ENCODE measurements at places on chromosomes 12 and 14.

DNA sequence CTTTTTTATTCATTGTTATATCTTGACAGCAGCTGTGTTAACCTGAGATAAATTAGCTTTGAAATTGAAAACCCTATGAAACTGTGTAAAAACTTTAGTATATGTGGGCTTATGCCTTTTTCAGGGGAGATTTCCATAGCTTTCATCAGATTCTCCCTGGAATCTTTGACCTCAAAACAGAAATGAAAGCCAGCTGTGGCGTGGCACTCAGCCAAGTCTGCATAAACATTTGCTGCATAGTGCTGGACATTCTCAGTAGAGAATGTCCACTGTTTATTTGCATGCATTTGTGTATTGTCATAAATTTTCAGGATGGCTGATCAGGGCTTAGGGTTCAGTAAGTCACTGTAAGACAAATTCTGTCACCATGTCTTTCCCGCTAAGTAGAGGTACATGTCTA lies 115.3 kb upstream of the NAP1L1 start:
- DNase-seq: peak; percentile 70

- no peak for DNase-seq
These were observed 129.1 kb upstream of the TBX3 start for GRCh38 chr12:114812858-114813761.

GRCh38 chr12:84704856-84705255 lies 207.7 kb downstream of the SLC6A15 start:
- no peak for DNase-seq

DNA sequence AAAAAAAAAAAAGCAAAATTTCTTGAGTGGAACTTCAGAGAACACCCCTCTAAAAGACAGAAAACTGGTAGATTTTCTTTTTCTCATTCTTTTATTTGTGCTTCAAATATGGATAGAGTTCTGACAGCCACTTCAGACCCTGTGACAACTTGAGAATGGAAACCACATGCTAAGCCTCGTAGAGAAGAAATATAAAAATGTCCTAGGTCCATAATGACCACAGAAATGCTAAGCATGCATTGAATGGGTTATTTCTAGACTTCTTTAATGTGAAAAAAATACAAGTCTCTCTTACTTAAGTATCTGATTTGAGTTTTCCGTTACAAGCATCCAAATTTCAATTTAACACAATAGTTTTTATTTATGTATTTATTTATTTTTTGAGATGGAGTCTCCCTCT lies 28.3 kb upstream of the DIO2 start:
- DNase-seq: no peak

DNA sequence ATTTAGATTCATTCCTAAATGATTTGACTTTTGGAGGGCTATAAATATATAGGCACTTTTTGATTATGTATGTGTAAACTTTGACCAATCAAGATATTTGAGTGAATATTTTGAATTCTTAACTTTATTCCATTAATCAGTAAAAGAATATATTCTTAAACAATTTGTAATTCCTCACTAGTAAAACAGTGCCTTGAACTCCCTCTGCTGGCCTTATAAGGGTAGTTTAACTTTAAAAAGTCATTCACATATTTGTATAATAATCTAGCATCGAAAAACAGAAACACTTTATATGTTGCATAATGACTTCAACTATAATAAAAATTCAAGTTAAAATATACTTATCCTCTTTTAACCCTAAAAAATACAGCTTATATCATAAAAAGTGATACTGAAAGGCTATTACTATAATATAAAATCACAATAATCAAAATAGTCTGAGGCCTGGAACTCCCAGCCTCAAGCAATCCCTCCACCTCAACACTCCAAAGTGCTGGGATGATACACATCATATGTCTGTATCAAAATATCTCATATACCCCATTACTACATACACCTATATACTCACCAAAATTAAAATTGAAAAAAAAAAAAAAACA lies 31.2 kb downstream of the CCDC59 start:
- DNase-seq: no peak

DNA sequence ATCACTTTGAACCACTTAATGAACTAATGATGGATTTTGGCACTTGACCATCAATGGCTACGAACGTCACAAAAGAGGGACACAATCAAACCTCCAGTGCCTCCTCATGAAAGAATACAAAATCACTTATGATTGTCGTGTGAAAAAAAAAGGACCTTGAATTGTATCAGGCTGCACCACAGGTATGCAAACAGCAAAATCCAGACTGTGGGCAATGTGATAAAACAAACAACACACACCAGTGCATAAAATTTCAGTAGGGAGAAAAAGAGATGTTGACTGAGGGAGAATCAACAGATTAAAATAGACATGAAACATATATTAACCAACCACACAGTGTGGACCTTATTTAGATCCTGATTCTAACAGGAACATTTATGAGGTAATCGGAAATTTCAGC lies 2.6 kb downstream of the TSPAN8 start:
- DNase-seq: no peak

GRCh38 chr14:68018598-68018997 lies 199.0 kb downstream of the RAD51B start:
- DNase-seq: no peak

DNA sequence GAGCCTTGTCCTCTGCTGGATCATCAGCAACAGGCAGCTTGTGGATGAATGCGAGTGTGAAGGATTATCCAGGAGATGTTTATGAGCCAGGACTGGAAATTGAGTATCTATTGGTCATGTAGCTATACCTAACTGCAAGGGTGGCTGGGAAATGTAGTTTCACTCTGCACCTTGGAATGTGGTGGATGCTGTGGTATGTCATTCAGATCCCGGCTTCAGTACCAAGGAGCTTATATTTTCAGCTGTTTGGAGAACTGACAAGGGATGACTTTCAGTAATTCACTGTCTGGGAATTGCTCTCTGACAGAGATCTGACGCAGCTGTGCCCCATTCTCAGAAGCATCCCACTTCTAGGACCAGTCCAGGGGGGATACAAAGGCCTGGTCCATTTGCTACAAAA lies 792.3 kb upstream of the NOVA1 start:
- DNase-seq: no peak

- DNase-seq: no peak
These were observed 231.8 kb upstream of the AMIGO2 start for GRCh38 chr12:47311568-47311967.

DNA sequence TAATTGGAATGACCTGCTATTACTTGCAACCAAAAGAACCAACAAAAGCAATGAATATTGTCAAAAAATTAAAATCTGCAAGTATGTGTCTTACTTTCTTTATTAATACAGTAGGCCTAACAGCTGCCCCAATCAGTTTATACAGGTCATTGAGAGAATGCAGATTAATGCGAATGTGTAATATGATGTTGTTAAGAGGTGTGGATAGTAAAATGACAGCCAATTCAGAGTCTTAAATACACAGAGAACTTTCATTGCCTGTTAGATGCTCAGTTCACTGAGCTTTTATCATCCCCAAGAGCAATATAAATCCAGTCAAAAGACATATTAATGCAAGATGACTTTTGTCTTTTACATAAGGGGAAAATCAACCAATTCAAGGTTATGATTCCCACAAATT lies 58.7 kb downstream of the STXBP6 start:
- no peak for DNase-seq

DNA sequence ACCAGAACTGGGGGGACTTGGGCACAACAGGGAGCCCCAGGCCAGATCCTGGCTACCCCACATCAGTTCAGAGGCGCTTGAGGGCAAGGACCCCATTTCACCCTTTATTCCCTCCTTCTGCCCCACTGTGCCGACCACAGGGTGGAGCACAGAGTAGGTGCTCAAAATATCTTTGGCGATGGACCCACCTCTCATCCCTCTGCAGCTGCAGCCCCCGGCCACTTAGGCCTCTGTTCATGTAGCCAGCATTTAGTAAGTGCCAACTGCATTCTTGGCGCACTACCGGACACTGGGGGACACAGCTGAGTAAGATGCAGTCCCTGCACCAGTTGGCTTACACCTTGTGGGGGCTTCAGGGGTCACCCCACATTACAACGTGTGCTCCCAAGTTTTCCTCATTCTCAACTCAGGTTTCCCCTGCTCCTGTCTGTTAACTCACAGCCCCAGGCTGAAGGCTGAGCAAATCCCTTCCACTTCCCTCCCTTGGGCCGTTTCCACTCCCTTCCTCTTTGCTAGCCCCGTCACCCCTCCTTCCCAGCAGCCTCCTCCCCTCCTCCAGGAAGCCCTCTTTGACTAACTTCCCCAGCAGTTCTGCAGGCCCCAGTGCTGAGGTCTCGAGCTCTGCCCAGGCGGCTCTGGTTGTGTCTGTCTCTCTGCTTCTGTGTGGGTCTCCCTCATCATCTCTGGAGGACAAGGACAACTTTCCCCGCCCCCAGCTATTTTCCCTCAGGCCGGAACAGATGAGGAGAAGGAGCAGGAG lies 26.5 kb downstream of the KRT80 start:
- DNase-seq: no peak

- no peak for DNase-seq
These were observed 57.6 kb upstream of the GALNT9 start for GRCh38 chr12:132386926-132387497.

DNA sequence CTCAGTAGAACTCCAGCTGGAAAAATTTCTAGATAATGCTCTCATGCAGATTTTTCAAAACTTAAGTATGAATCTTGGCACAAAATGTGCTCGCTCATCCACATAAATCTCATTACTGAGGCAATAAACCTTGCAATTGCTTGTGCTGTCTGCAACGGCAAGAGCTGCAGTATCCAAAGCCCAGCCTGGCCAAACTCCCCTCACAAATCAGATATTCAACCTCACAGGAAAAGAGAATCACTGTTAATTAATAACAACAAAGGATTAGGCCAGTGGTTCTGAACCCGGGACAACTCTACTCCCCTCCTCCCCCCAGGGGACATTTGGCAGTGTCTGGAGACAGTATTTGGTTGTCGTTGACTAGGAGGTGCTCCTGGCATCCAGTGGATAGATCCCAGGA lies 19.2 kb upstream of the CORO1C start:
- no peak for DNase-seq

DNA sequence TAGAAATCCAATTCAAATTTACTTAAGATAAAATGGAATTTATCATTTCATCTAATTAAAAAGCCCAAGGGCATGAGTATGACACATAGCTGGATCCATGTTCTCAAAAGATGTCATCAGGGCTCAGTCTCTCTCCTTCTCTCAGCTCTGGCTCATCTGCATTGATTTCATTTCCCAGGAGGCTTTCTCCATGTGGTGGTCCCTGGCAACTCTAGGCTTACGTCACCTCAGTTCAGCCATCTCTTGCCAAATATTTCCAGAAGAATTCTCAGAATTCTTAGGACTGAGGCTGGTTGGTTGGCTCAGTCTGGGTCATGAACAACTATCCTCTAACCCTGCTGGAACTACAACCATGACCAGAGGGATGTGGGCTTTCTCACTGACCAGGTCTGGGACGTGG lies 65.3 kb downstream of the FOS start:
- peak; percentile 7 for DNase-seq

- DNase-seq: no peak
These were observed 1.2 kb upstream of the TNFAIP2 start for GRCh38 chr14:103121846-103122584.

- DNase-seq: no peak
These were observed 136.3 kb upstream of the PZP start for GRCh38 chr12:9344541-9344940.

DNA sequence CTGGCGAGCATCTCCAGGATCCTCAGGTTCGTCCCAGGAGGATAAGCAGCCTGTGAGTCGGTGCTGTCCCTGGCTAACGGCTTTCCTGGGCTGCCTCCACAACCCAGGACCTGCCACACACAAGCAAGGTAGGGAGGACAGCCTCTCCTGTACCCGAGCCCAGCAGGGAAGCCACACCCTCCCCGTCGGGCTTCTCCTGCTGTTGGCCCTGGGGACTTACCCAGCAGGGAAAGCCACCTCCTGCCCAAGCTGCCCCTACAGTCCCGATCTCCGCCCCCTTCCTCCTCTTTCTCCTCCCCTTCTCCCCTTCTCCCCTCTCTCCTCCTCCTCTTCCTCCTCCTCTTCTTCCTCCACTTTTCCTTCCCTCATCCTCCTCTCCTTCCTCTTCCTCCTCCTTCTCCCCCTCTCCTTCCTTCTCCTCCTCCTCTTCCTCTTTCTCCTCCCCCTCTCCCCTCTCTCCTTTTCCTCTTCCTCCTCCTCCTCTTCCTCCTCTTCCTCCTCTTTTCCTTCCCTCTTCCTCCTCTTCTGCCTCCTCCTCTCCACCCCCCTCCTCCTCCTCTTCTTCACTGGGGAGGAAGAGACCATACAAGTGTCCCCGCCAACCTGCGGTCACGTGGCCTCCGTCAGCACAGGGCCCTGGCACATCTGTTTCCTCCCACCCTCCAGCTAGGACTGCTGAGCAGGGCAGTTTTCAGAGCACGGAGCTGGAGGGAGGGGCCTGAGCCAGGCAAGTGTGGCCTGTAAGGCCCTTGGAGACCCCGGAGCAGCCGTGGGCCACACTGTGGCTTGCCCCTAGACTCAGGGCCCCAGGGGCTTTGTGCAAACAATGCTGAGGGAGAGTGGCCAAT lies 17.3 kb upstream of the RFLNA start:
- DNase-seq: no peak

DNA sequence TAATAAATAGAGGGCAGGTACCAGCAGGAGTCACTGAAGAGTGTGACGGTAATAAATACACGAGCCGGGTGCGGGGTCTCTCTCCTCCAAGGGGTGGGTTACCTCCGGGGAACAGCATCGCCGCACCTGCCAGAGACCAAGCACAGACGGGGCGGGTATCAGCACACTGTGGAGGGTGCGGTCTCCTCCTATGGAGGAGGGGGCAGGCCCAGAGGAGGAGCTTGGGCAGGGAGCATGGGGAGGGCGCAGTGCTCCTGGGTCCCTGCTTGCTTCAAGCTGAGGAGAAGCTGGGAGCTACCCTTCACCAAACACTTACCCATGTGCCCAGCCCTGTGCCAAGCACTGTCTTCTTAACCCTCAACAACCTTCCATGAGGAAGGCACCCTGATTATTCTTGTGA lies 12.8 kb downstream of the PGF start:
- no peak for DNase-seq

DNA sequence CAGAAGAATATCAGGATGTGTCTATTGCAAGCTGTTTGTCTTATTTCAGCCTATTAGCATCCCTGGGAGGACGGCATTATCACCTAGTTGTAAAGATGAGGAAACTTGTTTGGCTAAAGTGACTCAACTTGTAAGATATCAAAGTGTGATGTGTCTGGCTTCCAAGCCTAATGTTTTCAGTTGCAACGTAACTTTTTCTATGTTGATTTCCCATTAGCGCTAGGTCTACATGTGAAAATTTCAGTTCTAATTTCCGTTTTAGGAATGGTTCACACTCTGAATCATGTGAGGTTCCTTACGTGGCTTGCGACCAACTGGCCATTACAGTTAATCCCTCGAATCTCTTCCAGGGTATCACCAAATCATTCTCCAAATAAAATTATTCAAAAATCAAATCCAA lies 58.0 kb downstream of the LLPH start:
- DNase-seq: no peak

GRCh38 chr12:69932676-69933552 lies 107.9 kb downstream of the MYRFL start:
- no peak for DNase-seq

GRCh38 chr12:52230364-52231281 lies 2.4 kb upstream of the KRT7 start:
- peak; percentile 83 for DNase-seq

DNA sequence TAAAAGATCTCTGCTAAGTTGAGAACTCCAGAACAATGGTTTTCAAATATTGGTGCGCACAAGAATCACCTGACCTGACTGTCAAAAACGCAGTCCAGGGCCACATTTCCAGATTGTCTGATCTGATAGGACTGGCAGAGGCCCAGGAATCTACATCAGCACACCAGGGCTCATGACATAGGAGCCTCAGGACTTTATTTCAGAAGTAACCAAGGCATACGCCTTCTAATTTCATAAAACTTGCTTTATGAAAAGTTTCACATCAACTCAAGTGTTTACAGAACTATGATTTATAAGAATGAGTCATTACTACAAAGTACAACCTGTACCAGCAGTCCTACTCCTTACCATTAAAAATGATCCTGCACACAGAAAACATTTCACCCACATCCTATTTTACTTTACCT lies 47.7 kb upstream of the PTPRO start:
- DNase-seq: no peak
